ENCODE measurements at places on chromosomes 12 and 14.

GRCh38 chr12:3341594-3341993 lies 149.4 kb upstream of the PRMT8 start:
- DNase-seq, result no peak

- DNase-seq, result no peak
These were observed 10.3 kb downstream of the MLH3 start for GRCh38 chr14:75040959-75041358.

DNA sequence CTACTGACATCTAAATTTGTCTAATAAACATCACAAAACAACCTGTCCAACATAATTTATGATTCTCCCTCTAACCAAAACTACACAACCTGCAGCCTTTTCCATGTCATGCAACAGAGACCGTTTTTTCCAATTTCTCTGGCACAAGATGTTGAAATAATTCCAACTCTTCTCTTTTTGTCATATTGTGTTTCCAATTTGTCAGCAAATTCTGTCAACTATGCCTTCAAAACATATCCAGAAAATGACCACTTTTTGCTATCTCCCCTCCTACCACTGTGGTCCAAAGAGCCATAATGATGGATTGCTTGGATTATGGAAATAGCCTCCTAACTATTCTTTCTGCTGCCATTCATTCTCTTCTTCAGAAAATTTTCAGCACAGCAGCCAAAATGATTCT lies 31.3 kb upstream of the SSTR1 start:
- DNase-seq, result no peak

DNA sequence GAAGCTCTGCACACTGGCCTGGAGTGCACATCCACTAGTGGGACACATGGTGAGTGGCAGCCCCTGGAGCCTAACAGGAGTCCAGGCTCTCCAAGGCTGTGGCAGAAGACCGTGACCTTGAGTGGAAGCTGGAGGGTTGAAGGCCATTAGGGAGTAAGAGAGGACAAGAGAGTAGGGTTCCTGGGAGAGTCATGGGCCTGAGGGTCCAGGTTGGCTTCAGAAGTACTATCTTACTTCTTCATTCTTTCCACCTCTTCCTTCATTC lies 406 bp downstream of the IL23A start:
- DNase-seq, result no peak

DNA sequence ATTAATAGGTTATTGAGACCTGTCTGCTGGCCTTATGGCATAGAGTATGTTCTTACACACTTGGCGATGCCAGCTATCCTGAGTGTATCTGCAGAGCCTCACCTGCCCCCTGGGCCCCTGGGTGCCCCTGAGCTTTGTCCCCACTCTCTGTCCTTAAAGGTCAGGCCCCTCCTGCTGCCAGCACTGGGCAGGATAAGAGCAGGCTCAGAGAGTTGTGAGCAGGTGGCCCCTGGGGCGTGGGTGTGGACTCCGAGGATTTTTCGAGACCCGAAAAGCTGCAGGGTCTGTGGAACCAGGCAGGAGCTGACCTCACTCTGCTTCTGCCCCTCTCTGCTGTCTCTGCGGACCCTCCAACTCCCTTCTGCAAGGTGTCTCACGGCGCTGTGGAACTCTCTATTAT lies 8.2 kb downstream of the HIP1R start:
- DNase-seq, result no peak

- peak; percentile 55 for DNase-seq
These were observed 159.4 kb upstream of the TMTC2 start for GRCh38 chr12:82527165-82527780.

GRCh38 chr12:127803545-127803944 lies 463.4 kb upstream of the TMEM132C start:
- no peak for DNase-seq

GRCh38 chr12:6894321-6894720 lies 10.3 kb upstream of the LRRC23 start:
- DNase-seq, result no peak

GRCh38 chr12:120588948-120589930 lies 8.0 kb upstream of the POP5 start:
- no peak for DNase-seq

DNA sequence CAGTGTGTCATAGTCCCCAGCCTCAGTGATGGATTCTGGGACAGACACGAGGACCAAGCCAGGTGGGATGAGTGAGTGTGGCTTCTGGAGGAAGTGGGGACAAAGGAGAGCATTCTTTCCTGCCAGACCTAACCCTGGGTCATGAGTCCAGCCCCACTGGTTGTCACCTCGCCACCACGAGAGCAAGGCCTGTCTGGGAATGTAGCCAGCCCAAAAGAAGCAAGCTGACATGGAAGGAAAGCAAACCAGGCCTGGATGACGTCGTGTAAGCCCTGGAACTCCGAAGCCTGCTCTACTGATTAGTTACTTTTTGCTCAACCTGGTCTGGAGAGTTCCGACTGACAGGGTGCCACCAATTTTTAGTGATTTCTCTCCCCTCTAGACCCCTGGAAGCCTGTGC lies 105.9 kb downstream of the SINHCAF start:
- no peak for DNase-seq

GRCh38 chr12:12047682-12048081 lies 23.1 kb upstream of the BCL2L14 start:
- no peak for DNase-seq

- DNase-seq, result no peak
These were observed 15.0 kb downstream of the ACACB start for GRCh38 chr12:109131154-109132050.

GRCh38 chr14:64610049-64610746 lies 60.4 kb downstream of the PPP1R36 start:
- no peak for DNase-seq

DNA sequence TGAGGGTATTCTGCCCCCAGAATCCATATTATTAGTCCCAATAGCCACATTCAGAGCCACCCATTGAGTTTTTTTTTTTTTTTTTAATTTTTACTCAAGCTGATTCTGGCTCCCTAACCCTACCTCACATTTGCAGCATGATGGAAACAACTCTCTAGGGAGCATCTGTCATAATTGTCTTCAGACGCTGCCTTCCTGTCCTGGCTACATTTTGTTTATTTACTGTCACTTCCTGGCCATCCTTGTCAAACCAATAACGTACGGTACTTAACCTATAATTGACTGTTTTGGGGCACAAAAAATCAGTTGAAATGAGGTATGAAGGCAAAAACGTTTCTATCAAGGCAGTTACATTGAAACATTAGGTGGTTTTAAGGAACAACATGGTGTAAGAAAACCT lies 2.1 kb downstream of the GLIPR1 start:
- no peak for DNase-seq

GRCh38 chr12:117025481-117026151 lies 73.6 kb downstream of the TESC start:
- peak; percentile 71 for DNase-seq

GRCh38 chr12:93148412-93148811 lies 219.3 kb upstream of the EEA1 start:
- no peak for DNase-seq

DNA sequence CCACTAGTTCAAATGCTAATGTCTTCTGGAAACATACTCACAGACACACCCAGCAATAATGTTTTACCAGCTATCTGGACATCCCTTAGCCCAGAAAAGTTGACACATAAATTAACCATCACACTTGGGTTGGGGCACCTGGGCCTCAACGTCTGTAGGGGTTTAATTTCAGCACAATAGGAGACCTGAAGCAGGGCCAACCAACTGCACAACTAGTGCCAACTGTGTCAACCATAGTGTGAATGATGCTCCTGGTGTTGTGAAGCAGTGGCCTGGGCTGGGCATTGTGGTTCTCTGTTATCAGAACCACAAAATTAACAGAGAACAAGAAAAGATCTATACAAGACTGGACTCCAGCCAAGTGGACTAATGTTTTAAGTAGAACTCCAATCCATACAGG lies 106.7 kb upstream of the PPM1H start:
- DNase-seq, result no peak

DNA sequence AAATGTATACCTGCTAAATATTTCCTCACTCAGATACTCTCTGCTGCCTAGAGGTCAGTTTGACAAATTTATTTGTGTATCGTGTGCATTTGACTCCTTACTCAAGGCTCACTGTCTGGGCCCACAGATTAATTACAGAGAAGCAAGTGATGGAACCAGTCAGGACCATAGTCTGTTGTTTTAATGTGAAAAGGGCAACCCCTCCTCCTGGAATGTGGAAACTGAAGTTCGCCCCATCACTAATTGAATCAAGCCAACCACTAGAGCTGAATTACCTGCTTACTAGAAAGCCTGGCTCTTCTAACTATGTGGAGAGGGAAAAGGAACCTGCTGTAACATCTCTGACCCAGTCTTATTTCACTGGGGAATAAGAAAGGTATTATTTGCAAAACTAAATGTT lies 199.9 kb upstream of the KRR1 start:
- no peak for DNase-seq

GRCh38 chr14:54627219-54627539 lies 60.3 kb downstream of the SAMD4A start:
- no peak for DNase-seq

GRCh38 chr14:25034803-25035681 lies 14.9 kb downstream of the STXBP6 start:
- DNase-seq, result no peak

GRCh38 chr12:119241580-119242169 lies 62.9 kb downstream of the HSPB8 start:
- no peak for DNase-seq

GRCh38 chr12:131830914-131831571 lies 2.9 kb downstream of the MMP17 start:
- no peak for DNase-seq

DNA sequence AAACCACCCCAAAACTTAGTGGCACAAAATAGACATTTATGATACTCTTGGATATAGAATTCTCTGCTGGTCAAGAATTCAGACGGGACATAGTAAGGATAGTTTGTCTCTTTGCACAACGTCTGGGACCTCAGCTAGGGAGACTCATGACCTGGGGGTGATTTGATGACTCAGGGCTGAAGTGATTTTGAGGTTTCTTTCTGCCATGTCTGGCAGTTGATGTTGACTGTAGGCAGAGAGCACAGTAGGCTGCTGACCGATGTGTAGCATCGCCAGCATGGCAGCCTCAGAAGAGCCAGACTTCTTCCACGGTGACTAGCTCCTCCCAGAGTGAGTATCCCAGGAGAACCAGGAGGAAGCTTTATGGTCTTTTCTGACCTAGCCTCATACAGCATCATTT lies 88.9 kb upstream of the FRMD6 start:
- no peak for DNase-seq

GRCh38 chr14:100031506-100032281 lies 33.5 kb upstream of the EVL start:
- DNase-seq, result no peak

DNA sequence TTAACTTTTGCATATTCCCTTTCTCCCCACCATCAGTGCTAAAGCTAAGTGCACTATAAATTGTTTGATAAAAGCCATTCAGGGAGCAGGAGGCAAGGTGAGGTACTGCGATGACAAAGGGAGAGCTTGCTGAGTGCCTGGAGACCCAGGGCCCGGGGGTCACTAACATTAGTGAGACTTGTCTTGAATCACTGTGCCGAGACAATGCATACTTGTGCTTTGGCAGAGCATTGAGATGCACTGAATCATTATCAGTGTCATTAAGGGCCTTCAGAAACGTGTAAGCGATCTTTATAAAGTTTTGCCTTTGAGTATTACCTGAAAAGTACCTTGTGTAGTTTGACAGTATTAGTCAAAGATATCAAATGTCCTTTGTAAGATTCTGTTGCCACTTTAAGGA lies 447.5 kb downstream of the PCNX1 start:
- DNase-seq, result peak; percentile 8

- no peak for DNase-seq
These were observed 92.9 kb upstream of the FOXN3 start for GRCh38 chr14:89509891-89510290.

DNA sequence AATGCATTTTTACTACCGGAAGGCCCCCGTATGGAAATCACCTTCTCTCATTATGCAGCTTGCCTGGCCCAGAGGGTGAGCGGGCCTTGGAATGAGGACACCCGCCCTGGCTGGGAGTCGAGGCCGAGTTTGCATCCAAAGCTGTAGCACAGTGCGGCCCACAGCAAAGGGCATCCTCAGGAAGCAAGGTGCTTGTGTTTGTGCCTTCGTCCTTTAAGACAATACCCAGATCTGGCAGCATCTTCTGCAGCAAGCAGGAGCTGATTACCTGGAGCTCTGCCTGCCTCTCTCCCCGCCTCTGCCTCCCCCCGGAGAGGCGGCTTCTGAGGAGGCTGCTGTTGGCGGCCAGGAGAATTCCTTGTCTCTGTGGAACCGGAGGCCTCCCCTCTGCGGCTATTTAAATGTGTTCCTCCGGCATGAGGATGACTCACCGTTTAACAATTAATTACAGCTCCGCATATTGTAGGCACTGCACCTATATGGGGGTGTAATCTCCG lies 145.3 kb downstream of the CACNA1C start:
- peak; percentile 33 for DNase-seq

- DNase-seq, result no peak
These were observed 178.5 kb downstream of the KIF26A start for GRCh38 chr14:104316723-104317491.

GRCh38 chr14:86086962-86087361 lies 557.0 kb downstream of the FLRT2 start:
- no peak for DNase-seq

DNA sequence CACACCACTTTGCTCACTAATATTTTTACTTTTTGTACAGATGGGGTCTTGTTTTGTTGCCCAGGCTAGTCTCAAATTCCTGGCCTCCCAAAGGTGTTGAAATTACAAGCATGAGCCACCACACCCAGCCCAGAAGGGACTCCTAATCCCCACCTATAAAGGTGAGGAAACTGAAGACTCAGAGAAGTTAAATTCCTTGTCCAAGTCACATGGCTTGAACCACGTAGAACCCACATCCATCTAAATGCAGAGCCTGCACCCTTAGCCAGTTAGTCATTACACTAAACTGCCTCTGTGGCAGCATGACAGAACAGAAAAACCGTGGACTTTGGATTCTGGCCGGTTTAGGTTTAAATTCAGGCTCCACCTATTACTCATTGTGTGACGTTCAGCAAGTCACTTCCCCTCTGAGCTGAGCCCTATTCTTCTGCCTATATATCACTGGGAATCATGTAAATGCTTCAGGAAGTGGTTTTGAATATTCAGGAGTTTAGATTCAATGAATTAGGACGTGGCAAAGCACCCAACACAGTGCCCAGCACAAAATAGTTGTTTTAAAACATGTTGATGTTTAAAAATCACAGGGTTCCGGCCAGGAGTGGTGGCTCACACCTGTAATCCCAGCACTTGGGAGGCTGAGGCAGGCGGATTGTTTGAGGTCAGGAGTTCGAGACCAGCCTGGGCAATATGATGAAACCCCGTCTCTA lies 3.0 kb upstream of the CORO1C start:
- DNase-seq, result no peak
